ACHN (cell line): ENCODE measurements at places on chromosomes 3 and 15.

- DNase-seq = peak; percentile 29
These were observed 527 bp downstream of the B2M start for GRCh38 chr15:44711743-44712345.

DNA sequence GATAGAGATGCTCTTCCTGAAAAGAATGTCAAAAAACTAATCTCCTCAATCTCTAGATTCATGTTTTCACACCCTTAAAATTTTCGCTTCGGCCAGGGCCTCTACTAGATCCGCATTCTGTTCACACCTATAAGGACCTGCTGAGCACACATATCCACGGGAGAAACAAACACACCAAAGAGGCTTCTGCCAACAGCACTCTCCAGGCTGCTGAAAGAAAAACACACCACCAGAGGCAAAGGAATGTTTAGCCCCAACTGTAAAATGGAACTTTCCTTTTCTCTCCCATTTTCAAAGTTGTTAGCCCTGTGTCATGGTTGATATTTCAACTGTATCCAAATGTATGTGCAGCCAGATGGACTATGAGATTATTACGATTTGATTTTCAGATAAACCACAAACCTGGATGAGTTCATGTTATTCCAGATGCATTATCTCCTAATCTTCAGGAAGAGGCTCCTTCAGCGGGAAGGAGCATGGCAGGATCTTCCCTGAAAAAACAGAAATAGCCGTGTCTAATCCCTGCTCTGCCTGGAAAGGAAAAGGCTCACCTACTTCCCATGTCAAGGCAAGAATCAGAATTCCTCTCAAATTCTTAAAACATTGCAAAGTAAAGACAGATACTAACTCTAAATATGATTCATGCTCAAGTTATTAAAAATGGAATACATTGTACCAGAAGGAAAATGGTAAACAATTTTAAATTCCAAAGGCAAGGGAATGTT lies 442.7 kb upstream of the NR2F2 start:
- DNase-seq = no peak

DNA sequence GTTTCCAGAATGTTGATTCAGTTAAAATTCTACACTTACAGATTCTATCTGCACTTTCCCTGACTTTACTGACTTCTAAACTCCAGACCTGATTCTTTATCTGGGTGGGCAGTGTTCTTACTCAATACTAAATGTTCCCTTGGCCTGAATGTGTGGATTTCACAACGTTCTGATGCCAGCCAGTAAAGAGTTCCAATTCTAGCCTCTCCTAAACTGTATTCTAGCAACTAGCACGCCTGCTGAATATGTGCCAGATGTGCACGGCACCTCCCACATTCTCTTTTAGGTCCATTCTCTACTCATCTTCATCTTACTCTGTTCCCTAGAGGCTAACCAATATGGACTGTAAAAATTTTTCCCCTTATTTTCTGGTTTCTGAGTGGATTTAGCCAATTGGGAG lies 479.5 kb upstream of the AGTR1 start:
- no peak for DNase-seq

DNA sequence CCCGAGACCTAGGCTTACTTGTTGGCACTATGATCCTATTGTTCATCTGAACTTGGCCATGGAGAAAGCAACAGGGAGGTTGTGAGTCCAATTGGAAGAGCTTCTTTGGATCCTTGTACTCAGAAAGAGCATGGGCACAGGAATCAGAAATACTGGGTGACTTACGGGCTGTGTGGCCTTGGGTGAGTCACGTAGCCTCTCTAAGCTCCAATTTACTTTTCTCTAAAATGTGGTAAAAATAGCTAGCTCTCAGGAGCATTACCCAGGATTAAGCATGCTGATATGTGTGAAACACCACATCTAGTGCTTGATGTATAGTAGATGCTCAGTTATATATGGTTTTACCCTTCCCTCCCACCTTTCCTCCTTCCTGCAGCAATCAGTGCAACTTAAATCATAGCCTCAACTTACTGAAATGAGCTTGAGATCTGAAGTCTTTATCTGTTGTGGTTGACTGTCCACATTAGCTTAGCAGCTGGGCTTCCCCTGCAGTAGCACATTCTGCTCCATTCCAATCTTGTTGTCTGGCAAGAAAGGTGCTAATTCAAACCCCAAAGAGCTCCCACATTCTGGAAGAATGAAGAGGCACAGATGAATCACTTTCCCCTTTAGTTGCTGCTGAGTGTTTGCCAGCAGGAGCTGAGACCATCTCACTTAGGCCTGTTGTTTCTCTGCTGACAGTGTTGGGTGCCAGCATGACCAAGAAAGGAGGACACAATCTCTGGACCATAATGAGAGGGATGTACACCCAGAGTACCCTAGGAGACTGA lies 299.1 kb upstream of the TRIM42 start:
- DNase-seq = no peak

- no peak for DNase-seq
These were observed 562.6 kb upstream of the DPPA4 start for GRCh38 chr3:109899925-109900324.

- DNase-seq = no peak
These were observed 365.3 kb upstream of the EPHA3 start for GRCh38 chr3:88742106-88742505.

- no peak for DNase-seq
These were observed 77.5 kb downstream of the CHRD start for GRCh38 chr3:184457329-184457728.
